ENCODE measurements at places on chromosomes 4 and X.

DNA sequence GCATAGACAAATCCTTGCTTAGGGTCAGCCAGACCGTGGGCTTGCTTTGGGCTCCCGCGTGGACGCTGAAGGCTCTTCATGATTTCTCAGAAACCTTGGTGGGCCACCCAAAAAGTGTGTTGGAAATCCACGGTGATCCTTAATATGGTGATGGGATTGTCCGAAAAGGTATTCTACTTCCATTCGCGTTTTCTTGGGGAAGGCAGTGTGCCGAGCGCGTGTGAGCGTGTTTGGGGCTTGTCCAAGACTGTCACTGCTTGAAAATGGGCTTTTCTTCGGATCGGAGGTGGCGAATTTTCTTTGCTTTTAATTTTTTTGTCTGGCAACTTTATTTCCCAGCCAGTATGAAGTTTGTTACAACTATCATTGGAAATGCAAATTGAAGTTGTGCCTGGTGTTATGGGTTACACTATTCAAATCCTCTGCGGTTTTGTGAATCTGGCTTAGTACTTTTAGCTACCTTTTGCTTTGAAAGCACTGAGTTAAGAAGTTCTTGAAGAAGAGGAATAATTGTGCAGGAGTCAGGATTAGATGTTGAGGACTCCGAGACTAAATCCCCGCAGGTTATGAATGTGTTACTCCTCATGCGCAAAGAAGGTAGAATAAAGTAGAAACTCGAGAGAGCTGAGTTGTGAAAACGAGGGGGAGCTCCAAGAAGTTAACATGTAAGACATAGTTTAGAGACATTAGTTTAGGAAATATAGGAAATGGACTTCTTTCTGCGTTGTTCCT is 3.2 kb downstream of the SPRY1 start:
- no peak for DNase-seq

DNA sequence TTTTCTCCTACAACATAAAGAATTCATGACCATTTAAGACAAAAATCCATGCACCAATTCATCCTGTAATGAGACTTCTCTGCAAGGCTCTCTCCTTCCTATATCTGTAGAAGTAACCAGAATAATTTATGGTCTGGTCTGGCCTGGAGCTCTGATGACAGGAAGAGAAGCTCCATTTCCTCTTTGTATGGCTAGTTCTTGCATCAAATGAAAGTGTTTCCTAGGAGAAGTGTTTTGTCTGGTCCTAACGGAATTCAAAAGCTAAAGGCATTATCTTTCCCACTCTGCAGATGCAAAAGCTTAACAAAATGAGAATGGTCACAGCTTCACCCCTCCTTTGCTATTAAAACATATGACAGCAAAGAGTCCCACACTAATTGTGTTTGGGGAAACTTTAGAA is 55.1 kb downstream of the SPATA18 start:
- no peak for DNase-seq

GRCh38 chr4:183544109-183544508 is 39.3 kb downstream of the ING2 start:
- no peak for DNase-seq

GRCh38 chr4:146458594-146458993 is 63.1 kb downstream of the SLC10A7 start:
- no peak for DNase-seq

GRCh38 chrX:67613996-67614395 is 70.2 kb downstream of the AR start:
- DNase-seq = no peak

GRCh38 chr4:93018243-93018642 is 714.5 kb downstream of the GRID2 start:
- no peak for DNase-seq

DNA sequence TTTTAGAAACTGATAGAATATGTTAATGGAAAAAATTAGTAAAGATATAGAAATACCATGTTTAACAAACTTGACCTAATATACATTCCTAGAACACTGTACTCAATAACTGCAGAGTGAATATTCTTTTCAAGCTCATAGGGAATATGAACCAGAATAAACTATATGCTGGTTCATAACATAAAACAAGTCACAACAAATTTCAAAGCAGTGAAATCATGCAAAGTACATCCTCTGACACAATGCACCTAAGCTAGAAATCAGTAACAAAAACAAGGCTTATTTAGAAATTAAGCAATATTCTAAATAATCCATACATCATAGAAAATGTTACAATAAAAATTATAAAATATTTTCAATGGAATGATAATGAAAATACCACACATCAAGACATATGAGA is 9.2 kb upstream of the SEPSECS start:
- no peak for DNase-seq

GRCh38 chr4:184420881-184421416 is 53.4 kb downstream of the IRF2 start:
- DNase-seq = no peak

GRCh38 chrX:120790118-120790517 is 85.5 kb downstream of the CT47B1 start:
- peak; percentile 22 for DNase-seq

DNA sequence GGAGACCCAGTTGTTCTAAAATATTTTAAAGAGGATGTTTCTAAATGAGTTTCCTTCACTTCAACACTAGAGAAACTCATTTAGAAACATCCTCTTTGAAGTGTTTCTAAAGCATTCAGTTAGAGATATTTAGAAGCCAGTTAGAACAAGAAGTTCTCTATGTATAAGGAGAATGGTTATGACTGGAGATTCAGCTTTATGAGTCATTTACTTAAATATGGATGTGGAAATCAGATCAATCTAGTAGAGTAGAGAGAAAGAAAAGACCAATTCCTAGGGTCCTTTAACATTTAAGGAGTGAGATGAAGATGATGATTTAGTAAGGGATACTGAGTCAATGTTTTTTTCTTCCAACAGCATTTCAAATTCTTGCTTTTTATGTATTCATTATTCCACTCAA is 234.1 kb downstream of the GRXCR1 start:
- no peak for DNase-seq

DNA sequence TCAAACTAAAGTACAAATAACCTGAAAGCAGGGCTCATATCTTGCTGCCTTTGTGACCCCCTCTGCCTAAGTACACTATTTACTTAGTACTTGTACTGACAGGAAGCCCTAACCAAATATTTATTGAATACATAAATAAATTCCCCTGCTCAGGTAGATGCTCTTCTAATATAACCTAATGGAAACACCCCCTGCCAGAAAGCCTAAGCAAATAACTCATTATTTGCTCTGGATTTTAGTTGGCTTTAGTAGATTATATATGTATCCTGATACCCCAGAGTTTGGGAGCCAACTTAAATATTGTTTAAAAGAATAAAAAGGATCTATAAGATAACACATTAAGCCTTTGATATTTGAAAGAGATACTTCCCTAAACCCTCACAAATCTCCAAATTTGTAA is 318.2 kb downstream of the PPP1R2C start:
- DNase-seq = no peak

- DNase-seq = no peak
Measured at GRCh38 chrX:69192603-69193002, 27.4 kb upstream of the PJA1 start.

- DNase-seq = no peak
Measured at GRCh38 chrX:101385795-101386541, at the start of gene BTK. Gene BTK, minus strand, starts transcription at chrX:101386191. Its CDS starts 10,907 bp downstream, at chrX:101375284.

- no peak for DNase-seq
Measured at GRCh38 chrX:116756958-116757357, 294.2 kb upstream of the CT83 start.

DNA sequence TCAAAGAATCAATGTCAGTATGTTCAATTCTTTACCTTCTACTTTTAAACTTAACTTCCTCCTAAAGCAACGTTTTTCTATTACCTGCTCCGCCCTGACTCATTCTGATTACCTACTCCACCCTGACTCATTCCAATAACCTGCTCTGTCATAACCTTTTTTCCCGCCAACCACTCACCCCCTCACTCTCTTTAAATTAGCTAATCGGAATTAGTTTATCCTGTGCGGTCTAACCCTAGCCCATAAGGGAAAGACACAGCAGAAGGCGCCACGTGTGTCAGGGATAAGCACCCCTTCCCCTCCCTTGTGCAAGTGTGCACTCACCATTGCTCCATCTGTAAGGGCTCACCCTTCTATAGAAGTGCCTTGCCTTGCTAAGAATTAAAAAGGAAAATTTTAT is 64.4 kb downstream of the EIF4E start:
- no peak for DNase-seq

- DNase-seq = no peak
Measured at GRCh38 chr4:3877236-3877635, 111.1 kb downstream of the ADRA2C start.

- DNase-seq = no peak
Measured at GRCh38 chr4:8221985-8222384, 22.9 kb downstream of the SH3TC1 start.

DNA sequence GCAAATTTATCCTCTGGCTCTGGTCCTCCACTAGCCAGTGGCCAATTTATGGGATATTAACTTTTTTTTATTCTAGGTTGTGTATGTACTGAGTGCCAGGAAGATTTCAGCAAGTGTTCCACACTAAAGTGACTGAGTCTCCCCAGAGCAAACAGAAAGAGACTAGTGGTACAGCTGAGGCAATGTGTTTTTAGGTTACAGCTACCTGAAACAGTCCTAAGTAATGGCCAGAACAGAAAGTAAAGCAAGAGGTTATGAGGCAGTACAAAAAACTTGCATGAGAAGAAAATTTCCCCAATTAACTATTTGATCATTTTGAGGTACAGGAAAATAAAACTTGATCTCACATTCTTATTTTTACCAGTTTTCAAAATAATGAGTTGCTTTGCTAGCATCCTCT is 31.2 kb downstream of the PRDM8 start:
- DNase-seq = no peak

DNA sequence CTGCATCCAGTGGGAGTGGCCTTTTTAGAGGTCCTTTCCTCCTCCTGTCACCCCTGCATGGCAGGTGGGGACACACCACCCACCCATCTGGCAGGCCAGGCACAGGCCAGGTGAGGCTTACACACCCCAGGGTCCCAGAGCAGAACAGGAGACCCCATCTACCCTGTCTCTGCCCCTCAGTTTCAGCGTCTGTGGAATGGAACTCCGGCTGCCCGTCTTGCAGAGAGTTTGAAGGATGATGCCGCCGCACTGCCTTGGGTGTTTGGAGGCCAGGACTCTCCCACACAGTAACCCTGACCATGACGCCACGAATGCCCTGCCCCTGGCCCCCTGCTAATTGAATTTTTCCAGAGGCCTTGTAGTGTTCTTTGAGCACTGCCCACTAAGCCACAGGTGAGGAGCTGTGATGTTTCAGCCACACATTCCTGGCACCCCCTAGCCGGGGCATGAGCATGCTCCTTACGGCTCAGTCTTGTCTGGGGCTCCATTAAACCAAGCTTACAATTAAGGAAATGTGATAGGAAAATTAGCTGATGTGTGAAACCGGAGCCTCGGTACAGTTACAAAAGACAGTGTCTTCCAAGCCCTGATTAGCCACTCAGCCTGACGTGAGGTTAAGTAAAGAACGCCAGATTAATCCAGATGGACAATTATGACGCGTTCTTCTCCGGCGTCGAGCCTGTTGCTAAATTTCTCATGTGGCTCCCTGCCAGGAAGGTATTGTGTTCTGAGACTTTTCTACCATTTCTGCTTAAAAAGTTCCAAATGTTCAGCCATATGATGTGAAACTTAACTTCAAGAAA is 39.3 kb downstream of the HMX1 start:
- DNase-seq = no peak

DNA sequence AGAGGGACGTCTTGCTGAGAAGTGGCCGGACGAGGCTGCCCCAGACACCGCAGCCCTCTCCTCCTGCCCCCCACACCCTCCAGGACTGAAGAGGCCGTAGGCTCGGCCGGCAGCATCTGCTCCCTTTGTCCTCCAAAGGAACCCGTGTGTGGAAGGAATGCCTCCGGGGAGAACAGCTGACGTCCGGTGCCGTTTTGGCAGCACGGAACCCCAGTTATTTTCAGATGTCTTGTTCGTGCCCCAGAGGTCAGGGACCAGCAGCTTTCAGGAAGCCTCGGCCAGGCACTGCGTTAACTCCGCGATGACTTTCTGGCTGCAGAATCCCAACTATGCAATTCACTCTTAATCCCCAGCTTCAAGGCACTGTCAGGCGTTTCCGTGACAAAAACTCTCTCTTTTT is 10.9 kb upstream of the PPP2R3B start:
- DNase-seq = no peak

- no peak for DNase-seq
Measured at GRCh38 chr4:115670930-115671329, 557.5 kb upstream of the NDST4 start.

GRCh38 chr4:125322366-125322730 is 7.6 kb downstream of the FAT4 start:
- DNase-seq = no peak

DNA sequence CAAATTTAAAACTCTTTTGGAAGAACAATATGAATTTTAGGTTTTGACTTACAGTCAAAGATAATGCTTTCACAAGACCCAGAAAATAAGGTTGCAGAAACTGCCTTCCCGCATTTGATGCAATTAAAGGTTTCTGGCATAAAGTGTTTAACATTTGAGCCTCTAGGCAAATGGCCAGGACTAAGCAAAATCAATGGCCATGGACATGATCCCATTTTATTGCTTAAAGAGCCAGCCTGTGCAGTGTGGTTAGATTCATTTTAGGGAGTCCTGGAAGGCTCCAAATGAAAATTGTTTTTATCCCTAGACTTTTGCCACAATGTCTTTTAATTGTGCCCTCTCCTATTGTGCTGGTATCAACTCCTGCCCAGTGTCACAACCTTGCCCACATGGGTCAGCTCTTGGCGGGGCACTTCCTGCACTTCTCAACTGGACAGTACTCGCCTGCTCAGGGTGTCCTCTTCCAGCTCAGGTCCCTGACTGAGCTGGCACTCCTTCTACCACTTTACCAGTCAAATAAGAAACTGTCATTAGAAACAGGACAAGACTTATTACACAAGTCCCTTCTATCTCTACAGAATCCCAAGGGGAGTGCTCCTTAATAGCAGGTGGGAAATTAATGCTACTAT is 208.4 kb upstream of the NPY2R start:
- DNase-seq = no peak

DNA sequence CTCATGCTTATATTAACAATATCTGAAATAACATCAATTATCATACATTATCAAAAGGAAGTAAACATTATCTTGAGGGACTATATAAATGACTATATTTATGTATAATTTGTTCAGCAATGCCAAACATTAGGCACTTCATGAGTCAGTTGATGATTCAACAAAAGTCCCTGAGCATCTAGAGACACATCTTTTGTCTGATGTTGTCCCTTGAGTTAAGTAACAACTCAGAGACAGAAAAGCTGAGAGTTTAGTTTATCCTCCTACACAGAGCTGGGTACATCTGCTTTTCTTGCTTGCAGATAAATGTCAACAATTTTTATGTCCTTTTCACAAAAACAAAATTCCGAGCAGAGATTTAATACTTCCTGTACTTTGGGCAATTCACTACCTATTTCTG is 311.1 kb downstream of the INPP4B start:
- DNase-seq = no peak

DNA sequence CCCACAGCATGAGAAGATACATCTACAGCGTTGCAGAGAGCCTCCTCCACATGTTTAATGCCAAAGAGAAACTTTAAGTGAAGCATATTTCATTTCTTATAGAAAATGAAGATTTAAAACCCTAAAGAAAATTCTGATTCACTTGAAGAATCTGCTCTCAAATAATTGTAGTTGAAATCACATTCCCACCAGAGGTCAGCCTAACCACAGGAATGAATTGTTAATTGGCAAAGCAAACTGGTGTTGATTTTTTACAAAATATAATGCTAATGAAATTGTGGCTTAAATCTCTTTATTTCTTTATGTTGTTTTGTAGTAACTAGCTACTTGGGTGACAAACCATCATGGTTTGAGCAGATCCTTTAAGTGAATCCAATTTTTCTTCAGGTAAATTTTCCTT is 31.1 kb upstream of the WDR17 start:
- no peak for DNase-seq
